ENCODE measurements at places on chromosomes 12 and 14.

GRCh38 chr14:73795974-73796373, 55.7 kb upstream of the PTGR2 start:
- no peak for DNase-seq

DNA sequence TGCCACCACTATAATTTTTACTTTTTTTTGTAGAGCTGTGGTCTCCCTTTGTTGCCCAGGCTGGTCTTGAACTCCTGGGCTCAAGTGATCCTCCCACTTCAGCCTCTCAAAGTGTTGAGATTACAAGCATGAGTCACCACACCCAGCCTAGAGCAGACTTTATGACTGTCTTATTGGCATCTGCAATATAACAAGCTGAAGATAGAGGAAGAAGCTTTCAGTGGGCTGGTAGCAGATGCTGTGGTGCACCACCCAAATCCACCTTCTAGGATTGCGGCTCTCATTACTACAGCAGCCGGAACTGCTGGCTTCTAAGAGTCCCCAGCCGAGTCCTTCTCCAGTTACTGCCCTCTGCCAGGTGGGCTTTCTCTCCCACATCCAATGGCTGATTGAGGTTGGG, 7.6 kb upstream of the STK38L start:
- no peak for DNase-seq

DNA sequence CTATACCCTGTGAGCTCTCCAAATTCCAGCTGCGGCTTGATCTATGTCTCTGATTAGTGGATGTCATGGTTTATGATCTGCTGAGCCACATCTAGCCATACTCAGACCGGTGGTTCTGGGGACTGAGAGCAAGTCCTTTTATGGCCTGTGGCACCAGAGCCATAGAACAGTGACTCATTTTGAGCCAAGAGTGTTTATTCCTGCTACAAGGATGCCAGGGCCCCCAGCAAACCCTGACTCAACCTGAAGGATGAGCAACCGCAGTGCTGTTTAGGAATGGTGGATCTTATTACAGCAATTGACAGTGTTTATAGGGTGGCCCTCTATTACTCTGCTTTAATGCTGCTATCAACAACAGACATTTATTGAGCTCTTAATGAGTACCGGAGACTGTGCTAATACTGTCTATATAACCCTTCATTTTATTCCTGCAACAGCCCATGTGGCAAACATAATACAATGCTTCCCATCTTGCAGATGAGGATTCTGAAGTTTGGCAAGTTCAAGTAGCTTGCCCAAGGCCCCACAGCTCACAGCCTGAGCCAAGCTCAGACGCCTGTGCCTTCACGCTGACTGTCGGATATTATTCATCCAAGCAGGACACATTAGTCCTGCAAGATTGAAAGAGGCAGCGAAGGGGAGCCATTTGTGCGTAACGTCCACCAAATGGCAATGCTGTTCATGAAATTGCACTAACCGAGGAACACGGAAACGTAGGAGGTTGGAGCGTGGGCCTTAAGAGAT, 273.6 kb upstream of the PWP1 start:
- no peak for DNase-seq

DNA sequence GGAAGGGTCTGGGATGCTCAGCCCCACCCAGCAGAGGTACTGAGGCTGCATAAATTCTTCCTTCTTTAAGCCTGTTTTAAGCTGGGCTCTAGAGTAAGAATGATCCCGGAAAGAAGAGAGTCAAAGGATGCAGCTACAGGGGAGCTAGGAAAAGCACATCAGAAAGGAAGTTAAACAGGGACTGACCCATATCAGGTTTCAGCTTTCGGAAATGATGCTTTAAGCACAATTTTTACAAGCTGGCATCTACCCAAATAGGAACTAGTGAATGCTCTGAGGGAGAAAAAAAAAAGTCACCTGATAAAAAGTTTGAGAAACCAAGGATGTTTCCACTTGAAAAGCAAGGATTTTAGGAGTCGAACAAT, 22.0 kb downstream of the TSPAN8 start:
- DNase-seq = no peak

DNA sequence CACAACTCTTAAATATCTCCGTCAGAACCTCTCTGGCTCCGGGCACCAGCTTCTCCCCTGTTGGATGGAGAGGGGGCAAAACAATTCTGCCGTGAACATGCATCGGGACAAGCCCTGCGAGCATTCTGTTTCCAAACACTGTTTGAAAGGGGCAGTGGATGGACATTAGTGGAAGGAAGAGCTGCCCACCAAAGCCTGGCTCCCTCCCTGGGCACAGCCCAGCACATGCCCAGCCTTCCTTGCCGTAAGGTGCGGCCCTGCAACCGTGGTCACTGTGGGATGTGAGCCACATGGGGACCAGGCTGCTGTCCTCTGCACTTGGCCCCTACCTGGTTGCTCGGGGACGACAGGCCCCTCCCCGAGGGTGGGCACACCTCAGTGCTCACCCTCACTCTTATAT, 54.0 kb downstream of the TRAFD1 start:
- DNase-seq = no peak

- no peak for DNase-seq
Observed at GRCh38 chr12:4346931-4347330, 25.9 kb downstream of the TIGAR start.

GRCh38 chr14:31590206-31590605, 29.0 kb downstream of the NUBPL start:
- DNase-seq = no peak

DNA sequence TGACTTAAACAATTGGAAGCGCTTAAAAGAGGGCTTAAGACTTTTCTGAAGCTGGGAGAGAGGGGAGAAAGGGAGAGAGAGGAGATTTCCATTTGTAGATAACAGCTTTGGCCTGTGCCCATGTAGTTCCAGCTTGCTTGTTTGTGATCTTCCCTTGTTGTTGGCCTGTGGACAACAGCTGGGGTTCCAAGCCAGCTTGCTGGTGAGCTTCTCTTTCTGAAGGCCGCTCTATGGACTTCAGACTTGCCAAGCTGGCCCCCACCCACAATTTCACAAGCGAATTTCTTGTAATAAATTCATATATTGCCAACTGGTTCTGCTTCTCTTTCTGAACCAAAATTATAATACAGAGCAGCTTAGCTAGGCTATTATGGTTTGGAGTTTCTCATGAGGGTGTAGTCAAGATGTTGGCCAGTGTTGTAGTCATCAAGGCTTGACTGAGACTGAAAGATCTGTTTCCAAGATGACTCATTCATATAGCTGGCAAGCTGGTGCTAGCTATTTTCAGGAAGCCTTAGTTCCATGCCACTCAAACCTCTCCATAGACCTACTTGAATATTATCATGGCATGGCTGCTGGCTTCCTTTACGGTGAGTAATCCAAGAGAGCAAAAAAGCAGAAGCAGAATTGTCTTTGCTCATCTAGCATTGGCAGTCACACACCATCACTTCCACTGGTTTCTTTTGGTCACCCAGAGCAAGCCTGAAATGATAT, 89.4 kb downstream of the ATP23 start:
- no peak for DNase-seq

DNA sequence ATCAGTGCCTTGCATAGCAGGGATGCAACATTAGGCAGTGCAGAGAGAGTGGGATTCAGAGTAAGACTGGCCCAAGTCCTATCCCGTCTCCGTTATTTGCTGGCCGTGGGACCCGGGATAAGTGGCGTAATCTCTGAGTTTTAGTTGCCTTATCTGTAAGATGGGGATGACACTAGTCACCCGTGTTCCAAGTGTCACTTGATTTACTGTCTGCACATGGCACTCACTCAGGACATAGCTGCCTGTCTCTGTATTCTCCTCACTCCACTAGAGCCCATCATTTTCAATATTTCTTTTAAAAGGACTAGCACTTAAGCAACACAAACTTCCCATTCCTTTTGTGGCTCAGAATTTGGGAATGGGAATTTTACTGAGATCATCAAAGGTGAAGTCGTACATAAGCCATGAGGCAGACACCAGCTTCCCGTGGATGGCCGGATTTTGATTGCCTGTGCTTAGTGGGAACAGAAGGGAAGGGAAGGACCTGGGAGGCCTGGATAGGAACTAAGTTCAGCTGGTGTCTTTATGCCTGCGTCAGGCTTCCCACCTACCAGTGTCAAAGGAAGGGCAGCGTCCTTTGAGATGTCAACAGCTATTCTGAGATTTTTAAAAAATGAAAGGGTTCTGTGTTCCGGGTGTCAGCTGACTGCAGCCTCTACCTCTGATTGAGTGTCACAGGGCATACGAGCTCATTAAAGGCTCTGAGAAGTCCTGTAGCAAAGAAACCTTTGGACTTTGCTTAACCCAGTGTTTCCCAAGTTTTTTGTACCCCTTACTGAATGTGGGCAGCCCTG, 361.4 kb downstream of the CACNA1C start:
- no peak for DNase-seq

DNA sequence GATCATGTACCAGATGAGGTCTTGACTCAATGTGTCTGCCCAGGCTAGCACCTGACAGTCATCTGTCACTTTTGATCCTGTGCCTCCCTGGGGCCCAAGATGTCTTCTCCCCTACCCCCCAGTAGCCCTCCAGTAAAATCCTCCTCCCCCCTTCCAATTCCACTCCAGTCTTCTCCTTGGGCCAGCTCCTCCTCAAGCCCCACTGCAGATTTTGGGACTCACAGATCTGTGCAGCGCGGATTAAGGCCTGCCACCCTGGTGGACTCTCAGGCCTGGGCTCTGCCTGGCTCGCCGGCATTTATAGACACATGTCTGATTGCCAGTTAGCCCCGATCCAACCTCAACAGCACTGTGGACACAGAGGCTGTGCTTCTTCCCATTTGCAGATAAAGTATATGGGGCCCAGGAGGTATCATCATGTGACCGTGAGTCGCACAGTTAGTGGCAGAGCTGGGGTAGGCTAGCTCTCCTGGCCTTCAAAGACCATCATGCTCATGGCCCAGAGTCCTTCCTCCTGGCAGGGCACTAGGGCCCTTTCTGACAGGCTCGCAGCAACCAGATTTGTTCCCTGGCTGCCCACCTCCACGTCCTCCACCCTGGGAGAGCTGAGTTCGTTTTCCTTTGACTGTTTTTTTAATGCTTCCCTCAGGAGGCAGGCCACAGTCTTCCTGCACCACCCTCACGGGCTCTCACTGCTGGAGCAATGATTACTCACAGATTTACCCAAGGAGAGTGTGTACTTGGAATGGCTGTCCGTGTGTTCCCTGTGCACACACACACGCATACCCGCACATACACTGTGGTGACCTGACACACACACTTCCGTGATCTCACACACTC, 98.3 kb upstream of the DIO3 start:
- no peak for DNase-seq

DNA sequence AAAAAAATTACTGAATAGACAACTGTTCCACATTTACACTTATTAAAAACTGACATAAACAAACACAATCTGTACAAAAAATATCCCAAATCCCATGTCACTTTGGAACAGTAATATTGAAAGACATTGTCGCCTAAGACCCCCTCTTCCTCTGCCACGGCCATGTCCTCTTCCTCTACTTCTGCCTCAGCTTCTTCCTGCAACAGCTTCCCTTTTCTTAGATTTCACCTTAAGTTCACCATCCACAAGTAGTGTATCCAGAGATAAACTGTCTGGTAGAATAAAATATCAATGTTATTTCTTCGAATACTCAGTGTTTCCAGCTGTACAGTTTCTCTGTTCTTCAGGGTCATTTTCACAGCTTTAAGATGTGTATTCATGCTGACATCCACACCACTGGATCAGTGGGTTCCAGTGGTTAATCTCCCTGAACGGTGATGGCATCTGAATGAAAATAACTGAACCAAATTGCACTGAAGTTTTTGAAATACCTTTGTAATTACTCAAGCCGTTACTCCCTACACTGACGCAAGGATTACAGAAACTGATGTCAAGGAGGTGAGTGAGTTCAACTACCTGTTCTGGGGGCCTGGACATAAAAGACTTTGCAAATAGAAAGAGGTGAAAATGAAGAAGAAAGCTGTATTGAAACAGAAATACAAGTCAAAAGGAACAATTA, 208.5 kb downstream of the C12orf50 start:
- no peak for DNase-seq

GRCh38 chr12:92208613-92209121, 63.0 kb upstream of the BTG1 start:
- no peak for DNase-seq

DNA sequence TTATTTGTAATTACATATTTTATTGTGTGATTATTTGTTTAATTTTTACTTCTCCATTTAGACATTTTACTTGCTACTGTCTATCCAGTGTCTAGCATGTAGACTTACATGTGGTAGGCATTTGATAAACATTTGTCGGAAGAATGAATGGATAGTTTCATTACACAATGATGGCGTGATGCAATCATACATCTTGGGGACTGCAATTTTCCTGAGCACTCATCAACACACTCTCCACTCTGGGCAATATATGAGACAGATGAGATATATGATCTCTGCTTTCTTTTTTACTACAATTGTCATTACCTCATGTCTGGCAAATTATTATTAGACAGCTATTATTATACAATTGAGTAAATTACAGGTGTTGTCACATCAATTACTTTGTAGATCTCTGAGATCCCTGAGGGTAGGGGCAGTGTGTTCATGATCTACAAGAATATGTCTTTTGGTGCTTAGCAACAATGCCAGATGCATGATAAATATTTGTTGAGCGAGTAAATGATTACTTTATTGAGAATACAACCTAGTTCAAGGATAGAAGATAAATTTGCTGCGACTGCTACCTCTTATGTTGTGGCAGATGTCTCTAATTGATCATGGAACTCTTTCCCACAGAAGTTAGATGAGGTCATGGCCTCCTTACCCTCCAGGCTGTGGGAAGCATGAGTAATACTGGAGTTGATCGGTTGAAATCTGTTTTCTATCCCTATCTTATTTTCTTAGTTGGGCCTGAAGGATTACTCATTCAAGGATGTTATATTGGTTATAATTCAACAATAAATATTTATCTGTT, 416.0 kb downstream of the LRIG3 start:
- DNase-seq = no peak

DNA sequence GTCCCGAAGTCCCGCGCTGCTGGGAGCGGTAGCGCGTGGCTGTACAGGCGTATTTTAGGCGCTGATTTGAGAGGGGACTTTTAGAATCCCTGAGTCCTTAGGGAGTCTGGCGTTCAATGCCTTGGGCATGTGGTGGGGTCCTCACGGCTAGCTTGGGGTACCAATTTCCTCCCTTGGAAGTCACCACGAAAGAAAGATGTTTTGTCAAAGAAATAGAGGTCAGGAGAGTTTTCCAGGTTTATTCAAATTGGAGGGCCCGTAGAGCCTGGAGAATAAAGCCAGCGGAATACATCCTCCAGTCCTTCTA, 63.9 kb downstream of the KLHL28 start:
- DNase-seq = no peak

- DNase-seq = no peak
Observed at GRCh38 chr14:55111122-55111708, 17.8 kb upstream of the LGALS3 start.

- DNase-seq = no peak
Observed at GRCh38 chr14:74954947-74955228, 509 bp downstream of the PGF start.

GRCh38 chr12:91781114-91781513, 364.5 kb downstream of the BTG1 start:
- no peak for DNase-seq

- no peak for DNase-seq
Observed at GRCh38 chr12:3958534-3958933, 85.3 kb upstream of the PARP11 start.

DNA sequence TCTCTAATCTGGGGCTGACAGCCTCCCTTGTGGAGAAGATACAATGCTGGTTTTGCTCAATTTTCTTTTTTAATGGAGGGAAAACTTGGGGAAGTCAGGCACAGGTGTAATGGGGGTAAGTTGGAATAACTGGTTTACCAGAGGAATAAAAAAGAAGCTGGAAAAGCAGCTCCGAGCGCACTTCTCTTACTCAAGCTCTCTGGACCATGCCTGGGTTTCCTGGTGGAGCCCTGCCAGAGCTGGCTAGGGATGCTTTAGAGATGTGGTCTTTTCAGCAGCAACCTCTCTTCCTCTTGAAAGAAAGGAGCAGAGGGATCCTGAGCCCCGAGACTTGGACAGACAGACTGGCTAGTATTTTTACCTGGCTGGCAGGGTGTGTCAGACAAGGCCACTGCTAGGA, 3.9 kb upstream of the KCNA5 start:
- DNase-seq = no peak
